ENCODE measurements at places on chromosomes 5 and 9. TPM values are rescaled to one million over a fixed set of nuclear protein-coding genes. Genes with fewer than 3 reads are reported as not detected.

Gene MSX2
- 4.6 TPM for total RNA-seq

Gene TNFSF15
- 0.11 TPM for total RNA-seq

Gene RELL2
- total RNA-seq, result 5.0 TPM

Gene TSSK1B
- total RNA-seq, result not detected

Gene LECT2
- total RNA-seq, result not detected

Gene DOLPP1
- 18.7 TPM for total RNA-seq

Gene PPP2R2B
- 0.08 TPM for total RNA-seq

Gene RMI1
- total RNA-seq, result 12.8 TPM

Gene ZNF608
- total RNA-seq, result 0.77 TPM

Gene OMD
- total RNA-seq, result not detected

Gene CDKN2B-AS1
- not detected for total RNA-seq

Gene GMCL2
- total RNA-seq, result not detected

Gene CFAP77
- 0.12 TPM for total RNA-seq

Gene BBLN
- 34.6 TPM for total RNA-seq

Gene SLC9A3
- total RNA-seq, result 2.2 TPM

Gene TAF1L
- not detected for total RNA-seq

Gene SEMA4D
- 5.4 TPM for total RNA-seq

Gene SLC22A4
- total RNA-seq, result 6.4 TPM

Gene IL33
- 0.27 TPM for total RNA-seq

Gene TOR2A
- 16.0 TPM for total RNA-seq

Gene TMC1
- 0.03 TPM for total RNA-seq

Gene ZNF79
- total RNA-seq, result 4.9 TPM

Gene ASB6
- total RNA-seq, result 23.3 TPM

Gene SH3RF2
- total RNA-seq, result 2.4 TPM

Gene PCA3
- total RNA-seq, result not detected

Gene SLC6A19
- total RNA-seq, result 0.38 TPM

Gene GPR21
- not detected for total RNA-seq

Gene SNCAIP
- total RNA-seq, result not detected

Gene SLC25A48
- 0.24 TPM for total RNA-seq

Gene AMBP
- 7.8 TPM for total RNA-seq

Gene TEX48
- not detected for total RNA-seq

Gene EIF4E1B
- not detected for total RNA-seq

Gene PCDHA2
- total RNA-seq, result 0.06 TPM

Gene PTCH1
- total RNA-seq, result 2.1 TPM

Gene NEURL1B
- 8.5 TPM for total RNA-seq

Gene PPIP5K2
- 27.7 TPM for total RNA-seq

Gene PCDHAC2
- 3.9 TPM for total RNA-seq

Gene MACIR
- 16.6 TPM for total RNA-seq

Gene IFNK
- not detected for total RNA-seq

Gene FTMT
- not detected for total RNA-seq

Gene PAIP2
- 86.0 TPM for total RNA-seq

Gene POU5F2
- not detected for total RNA-seq

Gene PARP8
- 0.20 TPM for total RNA-seq

Gene PCDHGA6
- 0.20 TPM for total RNA-seq

Gene ACTBL2
- 0.07 TPM for total RNA-seq

Gene CSF1R
- total RNA-seq, result 0.22 TPM

Gene FOXD1
- 12.8 TPM for total RNA-seq

Gene IL4
- total RNA-seq, result not detected

Gene BOD1
- 67.8 TPM for total RNA-seq

Gene ACSL6
- 0.22 TPM for total RNA-seq

Gene SLC38A9
- 22.3 TPM for total RNA-seq

Gene SLC34A3
- 0.07 TPM for total RNA-seq

Gene PPP3R2
- not detected for total RNA-seq

Gene RPS23
- 3,600 TPM for total RNA-seq

All from A549 treated with Hydrocortisone at 1 μM for 4 hours (cell line).